ENCODE measurements at places on chromosomes 5 and 9.
A peak's percentile ranks its signal among the peaks of the same experiment; 100 is the strongest.

- no peak for DNase-seq
These were observed 38.4 kb downstream of the UBE2QL1 start for GRCh38 chr5:6487081-6487480.

- no peak for DNase-seq
These were observed 11.4 kb downstream of the ACTL7B start for GRCh38 chr9:108844391-108844790.

- peak; percentile 32 for DNase-seq
These were observed 489 bp downstream of the CHMP5 start for GRCh38 chr9:33265211-33265865.

GRCh38 chr5:124253203-124253810 lies 493.1 kb downstream of the ZNF608 start:
- DNase-seq, result no peak

DNA sequence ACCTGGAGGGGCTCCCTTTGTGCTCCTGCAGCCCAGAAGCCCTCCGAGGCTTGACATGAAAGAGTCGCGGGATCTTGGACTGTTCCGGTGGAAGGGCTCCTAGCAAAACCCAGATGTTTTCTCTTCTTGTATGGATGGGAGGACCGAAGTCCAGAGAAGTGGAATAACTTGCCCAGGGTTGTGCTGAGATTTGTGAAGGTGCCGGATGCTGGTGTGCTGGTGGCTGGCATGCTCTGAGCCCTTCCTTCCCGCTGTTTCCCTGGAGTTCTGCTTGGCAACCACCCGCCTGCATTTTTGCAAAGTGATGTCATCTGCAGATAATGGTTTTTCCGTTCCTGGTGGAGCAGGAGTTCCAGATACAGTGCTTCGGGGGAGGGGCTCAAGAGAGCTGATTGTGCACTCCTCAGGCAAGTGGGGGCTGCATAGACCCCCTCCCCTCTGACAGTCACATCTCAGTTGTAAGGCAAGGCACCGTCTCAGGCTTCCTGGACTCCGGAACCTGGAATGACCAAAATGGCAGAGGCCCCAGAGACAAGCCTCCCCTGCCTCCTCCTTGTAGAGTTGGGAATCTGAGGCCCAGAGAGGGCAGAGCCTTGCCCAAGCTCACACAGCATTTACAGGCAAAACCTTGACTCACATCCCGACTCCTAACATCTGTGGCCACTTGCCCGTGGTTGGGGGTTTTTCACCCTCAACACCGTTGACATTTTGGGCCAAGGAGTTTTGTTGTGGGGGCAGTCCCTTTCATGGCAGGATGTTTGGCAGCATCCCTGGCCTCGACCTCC lies 157.0 kb downstream of the RGS3 start:
- DNase-seq, result peak; percentile 98

DNA sequence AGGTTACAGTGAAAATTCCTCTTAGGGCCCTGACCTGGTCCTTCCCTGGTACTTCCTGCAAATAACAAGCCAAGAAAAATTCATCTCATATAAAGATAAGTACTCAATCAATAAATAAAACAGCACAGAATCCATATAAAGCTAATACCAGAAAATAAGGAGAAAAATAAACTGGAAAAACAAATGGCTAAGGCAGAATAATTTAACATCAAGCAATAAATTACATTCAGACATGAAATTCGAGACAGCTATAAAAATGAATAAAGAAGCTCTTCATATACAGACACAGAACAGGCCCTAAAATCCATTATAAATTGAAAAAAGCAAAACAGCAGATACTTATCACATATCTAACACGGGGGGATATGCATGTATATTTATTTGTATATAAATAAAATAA lies 99.2 kb downstream of the DTWD2 start:
- DNase-seq, result no peak

DNA sequence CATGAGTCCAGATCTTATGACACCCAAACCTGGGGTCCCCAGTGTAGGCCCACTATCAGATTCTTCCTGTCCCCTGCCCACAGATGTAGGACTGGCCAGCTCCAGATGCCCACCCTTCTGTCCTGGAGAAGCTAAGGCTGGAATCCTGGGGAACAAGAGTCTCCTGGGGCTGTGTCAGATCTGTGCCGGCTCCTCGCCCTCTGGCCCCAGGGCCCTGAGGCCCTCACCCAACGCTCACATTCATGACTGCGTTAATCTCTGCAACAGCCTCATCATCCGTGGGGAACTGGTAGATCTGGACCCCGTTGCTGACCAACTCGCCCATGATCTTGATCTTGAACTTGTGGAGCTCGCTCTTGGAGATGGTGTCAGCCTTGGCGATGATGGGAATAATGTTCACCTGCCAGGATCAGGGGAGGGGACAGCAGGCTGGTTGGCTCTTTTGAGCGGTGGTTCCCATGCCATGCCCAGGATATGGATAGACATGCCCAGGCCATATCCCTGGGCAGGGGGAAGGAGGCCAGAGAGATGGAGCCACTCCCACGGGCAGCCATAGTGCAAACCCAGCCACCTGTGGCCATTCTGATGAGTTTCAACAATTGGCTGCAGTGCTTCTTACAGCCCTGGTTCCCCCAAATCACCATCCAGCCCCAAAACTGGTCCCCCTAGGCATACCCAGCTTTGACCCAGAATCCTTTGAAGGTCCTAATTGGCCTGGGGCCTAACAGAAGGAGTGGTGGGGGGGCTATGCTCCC lies 14.6 kb downstream of the SEPTIN8 start:
- DNase-seq, result no peak

GRCh38 chr9:131673531-131673930 lies 66.3 kb downstream of the RAPGEF1 start:
- no peak for DNase-seq

- peak; percentile 96 for DNase-seq
These were observed 22.5 kb downstream of the MUSK start for GRCh38 chr9:110691002-110691549.

DNA sequence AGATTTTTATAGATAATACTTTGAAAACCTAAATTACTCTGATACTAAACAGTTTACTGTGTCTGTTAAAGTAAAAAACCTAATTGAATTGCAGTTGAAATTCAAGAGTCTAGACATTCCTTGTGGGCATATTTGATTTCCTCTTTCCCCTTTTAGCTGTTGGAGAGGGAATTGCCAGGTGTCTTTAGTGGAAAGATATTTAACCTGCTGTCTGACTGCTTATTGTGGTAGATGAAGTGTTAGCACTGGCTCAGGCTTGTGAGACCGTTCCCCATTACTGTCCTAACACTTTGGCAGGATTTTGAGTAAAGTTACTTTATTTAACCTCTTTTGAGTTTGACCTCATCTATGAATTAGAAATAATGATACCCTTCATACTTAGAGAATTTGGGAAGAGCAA lies 16.4 kb downstream of the MAP3K1 start:
- DNase-seq, result no peak

GRCh38 chr9:131992906-131993657 lies 86.6 kb downstream of the MED27 start:
- no peak for DNase-seq

- DNase-seq, result no peak
These were observed 183.3 kb downstream of the CACNA1B start for GRCh38 chr9:138060881-138061280.

DNA sequence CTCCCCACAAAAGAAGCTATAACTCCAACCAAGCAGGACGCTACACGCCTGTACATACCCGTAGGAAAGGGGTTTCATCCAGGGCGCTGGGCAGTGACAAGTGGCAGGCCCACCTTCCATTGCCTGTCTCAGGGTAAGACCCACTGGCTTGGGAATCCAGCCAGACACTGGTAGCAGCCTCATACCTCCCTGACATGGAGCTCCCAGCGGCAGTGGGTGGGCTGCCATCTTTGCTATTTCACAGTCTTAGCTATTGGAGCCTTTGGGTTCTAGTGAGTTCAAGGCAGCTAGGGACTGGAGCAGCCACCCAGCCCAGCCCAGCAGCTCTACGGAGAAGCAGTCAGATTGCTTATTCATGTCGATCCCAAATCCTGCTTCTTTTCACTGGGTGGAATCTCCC lies 3.4 kb upstream of the IFNA10 start:
- DNase-seq, result no peak

GRCh38 chr9:121698627-121699570 lies 47.5 kb downstream of the DAB2IP start:
- peak; percentile 63 for DNase-seq

- DNase-seq, result no peak
These were observed 12.5 kb upstream of the PUM3 start for GRCh38 chr9:2856400-2856799.

GRCh38 chr9:2691626-2692025 lies 25.7 kb upstream of the KCNV2 start:
- DNase-seq, result no peak

DNA sequence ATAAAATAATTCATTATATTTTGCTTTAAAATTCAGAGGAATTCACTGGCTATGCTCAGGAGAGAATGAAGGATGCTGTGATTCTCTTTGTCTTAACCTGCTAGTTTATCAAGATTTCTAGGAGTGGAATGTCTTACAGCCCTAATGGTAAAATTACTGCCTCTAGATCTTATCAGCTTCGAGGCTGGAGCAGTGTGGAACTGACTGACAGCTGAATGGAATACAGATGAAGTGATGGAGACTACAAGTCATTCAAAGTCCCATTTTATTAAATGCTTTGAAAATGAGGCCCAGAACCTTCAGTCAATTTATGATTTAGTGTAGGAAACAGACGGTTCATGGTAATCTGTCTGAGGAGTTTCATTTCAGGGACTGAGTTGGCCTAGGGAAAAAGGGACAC lies 202.1 kb downstream of the RFX3 start:
- DNase-seq, result no peak

DNA sequence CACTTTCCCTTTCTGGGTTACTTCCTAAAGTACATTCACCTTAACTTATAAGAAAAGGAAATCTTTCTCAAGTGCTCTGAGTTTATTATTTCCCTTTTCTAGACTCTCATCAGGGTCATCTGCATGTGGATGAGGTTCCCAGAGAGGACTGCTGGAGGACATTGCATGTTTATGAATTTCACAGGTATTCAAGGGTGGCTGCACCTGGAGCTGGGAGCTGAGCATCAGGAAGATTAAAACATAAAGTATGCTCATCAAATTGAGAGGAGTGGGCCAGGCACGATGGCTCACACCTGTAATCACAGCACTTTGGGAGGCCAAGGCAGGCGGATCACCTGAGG lies 34.7 kb upstream of the PLIN2 start:
- no peak for DNase-seq

- DNase-seq, result no peak
These were observed 72.3 kb upstream of the ERCC6L2 start for GRCh38 chr9:95803197-95803596.

GRCh38 chr9:124771867-124772679 lies 962 bp upstream of the NR6A1 start:
- peak; percentile 80 for DNase-seq

DNA sequence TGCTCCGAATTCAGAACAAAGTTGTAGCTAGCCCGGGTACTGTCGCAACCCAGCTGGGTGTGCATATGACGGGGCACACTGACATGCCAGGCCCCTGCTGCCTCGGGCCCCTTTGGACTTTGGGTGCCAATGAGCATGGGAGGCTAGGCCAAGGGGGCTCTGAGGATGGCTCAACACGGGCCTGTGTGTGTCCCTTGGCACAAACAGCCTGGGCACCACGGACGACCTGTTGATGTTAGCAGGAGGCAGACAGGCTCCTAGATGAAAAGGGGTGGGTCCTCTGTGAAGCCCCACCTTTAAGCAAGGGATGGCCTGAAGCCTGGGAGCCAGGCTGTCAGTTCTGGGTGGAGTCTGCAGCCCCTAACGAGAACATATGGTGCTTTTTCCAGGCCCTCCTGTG lies 1688.2 kb downstream of the EFNA5 start:
- no peak for DNase-seq

DNA sequence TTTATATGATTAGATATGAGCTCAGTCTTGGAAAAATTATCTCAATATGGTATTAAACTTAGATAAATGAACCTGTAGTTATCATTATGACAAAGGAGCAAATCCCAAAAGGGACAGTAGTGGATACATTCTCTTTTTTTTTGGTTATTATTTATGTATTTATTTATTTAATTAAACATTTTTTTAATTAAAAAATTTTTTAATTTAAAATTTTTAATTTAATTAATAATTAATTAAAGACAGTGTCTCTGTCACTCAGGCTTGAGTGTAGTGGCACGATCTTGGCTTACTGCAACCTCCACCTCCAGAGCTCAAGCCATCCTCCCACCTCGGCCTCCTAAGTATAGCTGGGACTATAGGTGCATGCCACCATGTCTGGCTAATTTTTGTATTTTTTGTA lies 15.6 kb downstream of the ANKHD1 start:
- no peak for DNase-seq

DNA sequence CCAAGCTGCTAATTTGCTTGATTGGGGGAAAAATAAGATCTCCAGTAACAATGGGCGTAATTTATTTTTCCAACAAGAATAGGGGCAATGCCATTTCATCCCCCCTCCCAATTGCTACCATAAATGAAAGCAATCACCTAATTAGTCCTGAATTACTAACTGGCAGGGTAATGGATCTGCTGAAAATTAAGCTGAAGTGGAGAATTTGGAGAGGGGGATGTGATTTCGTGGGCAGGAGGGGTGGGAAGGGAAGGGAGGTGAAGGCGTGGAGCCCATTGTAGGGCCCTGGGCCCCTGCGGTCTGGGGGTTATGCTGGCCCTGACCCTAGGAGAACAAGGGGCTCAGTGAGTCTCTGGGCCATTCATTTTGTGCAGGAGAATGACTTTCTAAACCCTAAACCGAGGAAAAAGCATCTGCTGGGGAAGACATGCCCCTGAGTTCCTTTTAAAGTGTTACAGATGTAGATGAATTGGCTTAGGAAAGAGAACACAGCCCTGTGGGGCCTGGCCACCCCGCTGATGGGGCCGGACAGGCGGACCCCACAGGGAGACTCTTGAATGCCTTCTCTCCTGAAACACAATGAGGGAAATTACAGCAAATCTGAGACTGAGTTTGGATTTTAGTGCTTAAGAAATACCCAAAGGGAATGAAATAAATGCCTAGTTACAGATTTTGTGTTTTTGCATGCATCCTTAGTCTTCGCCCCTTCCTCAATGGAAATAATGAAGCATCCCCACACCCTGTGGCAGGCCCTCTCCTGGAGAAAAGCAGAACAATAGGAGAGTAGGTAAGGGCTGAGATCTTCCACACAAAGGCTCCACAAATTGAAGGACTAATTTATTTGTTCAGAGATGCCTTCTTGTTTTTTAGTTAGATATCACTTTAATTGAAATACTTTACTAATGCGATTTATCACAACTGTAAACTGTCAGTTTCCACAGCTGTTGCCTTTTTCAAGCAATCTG lies 143.2 kb downstream of the PSAT1 start:
- DNase-seq, result peak; percentile 14

DNA sequence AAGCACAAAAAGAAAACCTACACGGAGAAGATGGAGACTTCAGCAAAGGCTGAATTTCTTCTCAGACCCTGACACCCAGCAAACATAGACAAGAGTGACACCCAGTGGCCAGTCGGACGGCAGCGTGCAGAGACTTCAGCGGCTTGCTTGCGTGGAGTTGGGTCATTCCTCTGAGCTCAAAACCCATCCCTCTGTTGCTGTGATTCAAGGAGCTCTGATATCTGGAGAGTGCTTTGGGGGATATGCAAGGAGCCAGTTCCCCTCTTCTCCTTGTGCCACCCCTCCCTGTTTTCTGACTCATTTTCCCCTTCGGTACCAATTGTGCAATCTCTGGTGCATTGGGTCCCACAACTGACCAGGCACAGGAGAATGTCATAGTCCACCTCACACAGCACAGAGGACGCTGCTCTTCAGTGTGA lies 27.5 kb downstream of the SH3TC2 start:
- DNase-seq, result peak; percentile 77

Measured in M059J (cell line).